ENCODE measurements at places on chromosomes 1 and 21.

GRCh38 chr1:107359472-107360241 is 218.8 kb downstream of the NTNG1 start:
- no peaks in the 10 kb centered on the region for H3K27me3 ChIP-seq
- no peaks in the 10 kb centered on the region for H3K36me3 ChIP-seq
- DNase-seq: no peak
- H3K4me1 ChIP-seq: peaks cover 5% of the 10 kb centered on the region
- no peak overlapping the region for H3K27ac ChIP-seq

DNA sequence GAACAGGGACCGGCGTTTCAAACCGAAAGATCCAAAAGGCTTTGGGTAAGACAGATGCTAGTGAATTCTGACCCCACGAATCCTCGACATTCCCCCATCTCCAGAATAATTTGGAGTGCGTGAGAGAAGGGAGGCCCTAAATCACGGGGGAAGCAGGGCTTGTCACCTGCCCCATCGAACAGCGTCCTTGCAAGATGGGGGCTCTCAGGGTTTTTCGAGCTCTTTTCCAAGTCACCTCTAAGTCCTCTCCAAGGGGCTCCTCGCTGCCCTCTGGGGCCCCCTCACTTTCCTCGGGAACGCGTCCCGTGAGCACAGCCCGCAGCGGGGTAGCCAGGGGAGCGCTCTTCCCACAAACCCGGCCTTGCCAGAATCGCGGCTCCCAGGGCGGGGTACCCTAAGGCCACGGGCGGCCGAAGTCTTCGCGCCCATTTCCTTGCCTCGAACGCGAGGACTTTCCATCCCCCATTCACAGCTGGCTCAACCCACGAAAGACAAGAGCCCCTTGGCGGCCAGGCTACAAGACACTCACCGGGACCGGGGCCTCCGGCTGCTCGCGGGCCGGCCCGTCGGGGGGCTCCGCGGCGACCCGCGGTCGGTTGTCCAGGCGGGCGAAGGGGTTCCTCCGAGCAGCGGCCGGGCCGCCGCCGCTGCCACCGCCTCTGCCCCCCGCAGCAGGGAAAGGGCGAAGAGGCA is 546 bp downstream of the DONSON start:
- peaks cover 2% of the 10 kb centered on the region for H3K4me1 ChIP-seq
- peak overlapping the region; percentile 64 for H3K27ac ChIP-seq
- no peaks in the 10 kb centered on the region for H3K36me3 ChIP-seq
- peak overlapping the region; percentile 85 for H3K4me3 ChIP-seq
- no peaks in the 10 kb centered on the region for H3K27me3 ChIP-seq

DNA sequence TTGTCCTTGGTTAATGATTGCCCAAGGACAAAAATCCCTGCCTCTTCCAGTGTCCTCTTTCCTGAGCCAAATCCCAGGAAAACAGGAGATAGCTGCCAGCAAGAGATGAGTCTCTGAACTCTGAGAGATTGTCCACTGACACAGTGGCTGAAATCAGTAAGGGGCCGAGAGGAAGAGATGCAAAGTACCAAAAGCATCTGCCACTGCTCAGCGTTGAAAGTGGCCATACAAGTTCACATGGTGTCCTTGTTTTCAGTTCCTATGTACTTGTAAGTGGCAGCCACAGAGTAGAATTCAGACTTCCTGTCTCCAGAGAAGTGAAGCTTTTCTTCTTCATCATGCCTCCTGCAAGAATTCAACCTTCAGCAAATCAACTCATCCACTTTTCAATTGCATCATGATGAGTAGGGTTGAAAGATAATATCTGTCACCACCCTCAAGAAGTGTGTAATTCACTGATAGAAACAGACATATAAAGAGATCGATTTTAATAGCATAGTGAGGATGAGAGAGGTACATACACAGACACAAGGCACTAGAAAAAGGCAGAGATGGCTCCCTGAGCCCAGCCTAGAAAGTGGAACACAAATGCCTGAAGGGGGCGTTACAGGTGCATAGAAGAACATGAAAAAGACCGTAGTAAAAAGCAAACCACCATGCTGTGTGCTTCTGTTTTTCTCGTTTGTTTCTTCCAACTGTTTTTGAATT is 185.8 kb downstream of the MRPL39 start:
- H3K27me3 ChIP-seq: no peaks in the 10 kb centered on the region
- H3K27ac ChIP-seq: no peak overlapping the region
- no peaks in the 10 kb centered on the region for H3K36me3 ChIP-seq

GRCh38 chr1:31727195-31727594 is 23.4 kb upstream of the COL16A1 start:
- H3K4me1 ChIP-seq: no peaks in the 10 kb centered on the region
- DNase-seq: no peak

Data from mesendoderm (in vitro differentiated cells).